Ureter (tissue), 1 donor: ENCODE measurements at places on chromosomes 7 and 10.

GRCh38 chr7:19677180-19677579 lies 31.7 kb downstream of the POLR1F start:
- no peak for DNase-seq

DNA sequence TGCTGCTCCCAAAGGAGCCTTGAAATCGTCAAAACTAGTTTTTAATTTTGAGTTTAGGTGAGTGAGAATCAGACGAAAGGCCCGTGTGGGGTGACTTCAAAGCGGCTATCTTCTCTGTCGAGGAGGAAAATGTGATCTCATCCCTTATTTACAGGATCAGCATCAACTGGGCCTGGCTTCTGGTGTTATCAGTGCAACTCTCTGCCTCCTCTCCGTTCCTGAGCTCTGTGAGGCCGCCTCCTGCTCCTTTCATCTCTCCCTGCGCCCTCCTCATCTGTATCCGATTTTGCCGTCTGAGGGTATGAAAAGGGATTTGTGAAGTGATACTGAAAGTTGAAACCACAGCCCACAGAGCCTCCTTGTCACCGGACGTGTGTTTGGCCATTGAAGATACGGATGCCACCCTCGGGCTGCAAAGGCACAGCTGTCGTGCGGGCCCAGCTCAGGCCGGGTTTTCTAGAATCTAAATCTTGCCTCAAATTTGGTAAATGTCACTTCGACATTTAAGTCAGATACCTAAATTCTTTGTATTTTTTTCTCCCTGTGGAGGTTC lies 408.7 kb upstream of the ADARB2 start:
- no peak for DNase-seq

DNA sequence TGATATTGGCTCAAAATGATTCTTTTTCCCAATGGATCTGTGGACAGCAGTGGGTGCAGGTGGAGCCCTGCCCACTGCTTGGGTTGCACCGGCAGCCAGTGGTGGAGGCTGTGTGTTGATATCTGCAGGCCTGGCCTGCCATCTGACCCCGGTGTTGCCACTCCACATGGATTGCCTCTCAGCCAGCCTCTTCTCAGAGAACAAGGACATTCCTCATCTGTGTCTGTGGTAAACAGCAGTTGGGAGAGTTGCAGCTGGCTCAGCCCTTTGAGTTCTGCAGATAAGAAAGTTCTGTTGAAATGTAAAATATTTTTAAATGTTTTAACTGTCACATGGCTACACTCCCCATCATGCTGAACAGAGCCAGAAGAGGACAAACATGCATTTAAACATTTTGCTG lies 374.9 kb upstream of the CELF2 start:
- DNase-seq, result peak; percentile 59

GRCh38 chr7:33325754-33326484 lies 196.6 kb downstream of the BBS9 start:
- DNase-seq, result no peak

DNA sequence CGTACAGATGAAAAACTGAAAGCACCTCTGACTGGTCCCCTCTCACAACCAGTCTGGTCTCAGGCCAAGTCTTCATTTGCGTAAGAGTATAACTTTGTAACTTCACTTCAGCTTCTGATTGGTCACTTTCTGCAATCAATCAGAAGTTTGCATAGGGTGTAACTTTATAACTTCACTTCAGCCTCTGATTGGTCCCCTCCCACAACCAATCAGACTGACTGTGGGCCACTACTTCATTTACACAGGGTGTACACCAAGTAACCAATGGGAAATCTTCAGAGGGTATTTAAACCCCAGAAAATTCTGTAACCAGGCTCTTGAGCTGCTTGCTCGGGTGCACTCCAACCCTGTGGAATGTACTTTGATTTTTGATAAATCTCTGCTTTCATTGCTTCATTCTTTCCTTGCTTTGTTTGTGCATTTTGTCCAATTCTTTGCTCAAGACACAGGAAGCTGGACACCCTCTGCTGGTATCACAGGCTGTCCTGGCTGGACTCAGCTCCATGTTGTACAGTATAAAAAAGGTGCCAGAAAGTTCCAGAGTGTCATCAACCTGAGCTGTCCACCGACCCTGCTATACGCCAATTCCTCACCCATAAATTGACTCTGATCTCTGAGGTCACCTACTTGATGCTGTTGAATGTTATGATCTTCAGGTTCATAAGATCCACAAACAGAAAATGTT lies 74.5 kb downstream of the COBL start:
- DNase-seq, result no peak

- no peak for DNase-seq
These were observed 158.0 kb downstream of the CDH23 start for GRCh38 chr10:71554671-71555070.
